ENCODE measurements at places on chromosomes 11 and 22. TPM values are rescaled to one million over a fixed set of nuclear protein-coding genes. Genes with fewer than 3 reads are reported as not detected.

OR8A1 gene
- not detected for total RNA-seq

CDC42BPG gene
- 0.13 TPM for total RNA-seq

DRD4 gene
- total RNA-seq: 0.07 TPM

P2RY2 gene
- total RNA-seq: 0.92 TPM

VPREB1 gene
- total RNA-seq: not detected

SCN4B gene
- 0.07 TPM for total RNA-seq

CABP4 gene
- total RNA-seq: not detected

CD59 gene
- total RNA-seq: 1,796 TPM

HMOX1 gene
- total RNA-seq: 169 TPM

NAALADL1 gene
- 26.3 TPM for total RNA-seq

PATE2 gene
- 0.20 TPM for total RNA-seq

FADD gene
- 34.0 TPM for total RNA-seq
